ENCODE measurements at places on chromosomes 6 and 20. TPM values are rescaled to one million over a fixed set of nuclear protein-coding genes. Genes with fewer than 3 reads are reported as not detected.

DNA sequence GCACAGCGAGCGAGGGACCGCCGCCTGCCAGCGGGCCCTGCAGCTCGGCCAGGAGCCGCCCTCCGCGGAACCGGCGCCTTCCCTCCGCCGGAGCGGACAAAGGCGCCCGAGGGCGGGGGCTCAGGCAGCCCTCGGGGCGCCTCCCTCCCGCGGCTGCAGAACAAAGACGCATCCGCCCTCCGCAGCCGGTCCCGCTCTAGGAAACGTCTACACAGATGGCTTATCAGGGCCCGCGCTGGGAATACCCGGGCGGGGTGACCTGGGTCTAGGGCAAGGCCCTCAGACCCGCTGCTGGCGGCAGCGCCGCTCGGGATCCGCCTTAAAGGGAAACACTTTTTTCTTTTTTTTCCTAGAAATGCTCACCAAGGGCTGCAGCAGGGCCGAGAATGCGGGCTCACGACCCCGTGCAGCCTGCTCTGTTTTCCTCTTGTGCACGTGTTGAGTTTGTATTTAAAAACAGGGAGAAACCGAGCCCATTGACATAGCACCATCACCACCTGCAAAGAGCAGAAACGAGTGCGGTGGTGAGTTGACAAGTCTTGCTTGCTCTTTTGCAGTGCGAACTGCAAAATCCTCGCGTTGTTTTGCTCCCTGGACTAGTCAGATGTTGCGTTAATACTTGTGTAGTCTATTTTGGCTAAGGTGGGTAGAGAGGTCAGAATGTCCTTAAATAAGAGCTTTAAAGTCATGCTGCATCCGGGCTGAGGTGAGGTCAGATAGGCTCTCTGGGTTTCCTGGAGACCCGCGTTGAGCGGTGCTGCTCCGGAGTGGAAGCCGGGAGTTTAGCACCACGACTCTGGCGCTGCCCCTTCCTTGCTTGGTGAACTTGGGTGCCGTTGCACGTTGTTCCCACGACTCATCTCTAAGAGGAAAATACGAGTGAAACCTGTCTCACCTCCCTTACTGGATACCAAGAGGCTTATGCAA, 1.1 kb upstream of the RPS6KA2 start:
- peak overlapping the region; percentile 95 for H3K27ac ChIP-seq
- peak overlapping the region; percentile 77 for H3K4me3 ChIP-seq
- no peaks in the 10 kb centered on the region for H3K36me3 ChIP-seq
- H3K4me1 ChIP-seq, result peaks cover 41% of the 10 kb centered on the region

GRCh38 chr20:16390991-16391390, 182.3 kb downstream of the KIF16B start:
- H3K4me1 ChIP-seq, result no peaks in the 10 kb centered on the region
- H3K27ac ChIP-seq, result no peak overlapping the region
- no peaks in the 10 kb centered on the region for H3K36me3 ChIP-seq
- DNase-seq, result no peak
- H3K27me3 ChIP-seq, result no peaks in the 10 kb centered on the region

The LAMA4 gene
- 524 TPM for total RNA-seq

- peak overlapping the region; percentile 69 for H3K27ac ChIP-seq
- DNase-seq, result no peak
- no peaks in the 10 kb centered on the region for H3K27me3 ChIP-seq
- H3K4me3 ChIP-seq, result no peak overlapping the region
Observed at GRCh38 chr20:36549942-36550789, 8.8 kb downstream of the MYL9 start.

DNA sequence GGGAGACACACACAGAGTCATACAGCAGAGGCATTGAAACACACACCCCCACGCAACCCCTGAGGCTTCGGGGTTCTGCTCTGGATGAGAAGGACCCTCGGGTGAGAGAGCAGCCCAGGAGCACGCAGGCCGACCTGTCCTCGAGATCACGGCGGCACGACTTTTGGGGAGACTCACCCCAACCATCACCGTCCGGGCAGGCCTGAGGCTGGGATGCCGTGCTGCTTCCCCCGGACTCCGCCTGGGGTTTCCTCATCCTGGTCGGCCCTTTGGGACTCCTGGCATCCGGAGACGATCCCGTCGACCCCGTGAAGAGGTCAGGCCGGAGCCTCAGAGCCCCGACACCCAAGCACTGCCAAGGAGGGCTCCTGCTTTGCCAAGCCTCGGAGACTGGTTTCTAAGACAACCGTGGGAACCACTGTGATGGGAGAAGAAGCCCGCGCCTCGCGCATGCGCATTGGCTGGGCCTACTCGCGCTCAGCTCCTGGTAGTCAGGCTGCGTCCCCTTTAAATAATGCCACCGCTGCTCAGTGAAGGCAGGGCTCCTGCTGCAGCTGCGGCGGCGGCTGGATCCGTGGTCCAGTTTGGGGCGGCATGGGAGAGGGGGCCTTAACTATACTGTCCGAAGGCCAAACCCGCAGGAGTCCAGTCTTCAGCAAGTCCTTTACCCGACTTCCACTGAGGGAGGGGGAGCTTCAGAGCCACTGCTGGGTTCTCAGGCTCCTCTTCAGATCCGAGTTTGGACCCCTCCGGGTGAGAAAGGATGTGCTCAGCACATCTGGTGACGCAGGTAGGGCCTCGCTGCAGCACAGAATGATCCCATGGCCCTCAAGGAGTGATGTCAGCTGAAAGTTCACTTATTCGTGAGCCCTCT, 171.4 kb upstream of the ZNF337 start:
- H3K27me3 ChIP-seq, result no peaks in the 10 kb centered on the region
- peaks cover 32% of the 10 kb centered on the region for H3K4me1 ChIP-seq
- DNase-seq, result peak; percentile 50
- peak overlapping the region; percentile 31 for H3K4me3 ChIP-seq
- H3K36me3 ChIP-seq, result no peaks in the 10 kb centered on the region

The POU3F2 gene
- total RNA-seq, result 3.8 TPM

The CYP39A1 gene
- 3.3 TPM for total RNA-seq

The CCN6 gene
- not detected for total RNA-seq

DNA sequence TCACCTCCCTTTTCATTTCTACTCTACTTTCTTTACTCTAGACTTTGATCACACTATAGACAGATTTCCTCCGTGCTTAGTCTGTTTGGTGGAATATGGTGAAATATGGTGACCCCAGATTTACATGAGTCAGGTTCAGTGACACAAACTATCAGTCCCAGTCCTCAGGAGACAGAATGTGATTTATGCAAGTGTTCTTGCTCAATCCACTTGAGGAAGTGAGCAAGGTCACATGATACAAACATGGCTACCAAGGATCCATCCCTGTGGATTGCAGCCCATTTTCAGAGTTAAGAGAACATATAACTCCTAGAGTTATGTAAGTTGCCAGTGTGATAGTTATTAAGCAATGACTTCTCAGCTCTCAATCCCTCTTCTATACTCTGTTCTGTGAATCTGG, 23.7 kb upstream of the TSHZ2 start:
- no peak for DNase-seq
- H3K36me3 ChIP-seq, result no peaks in the 10 kb centered on the region
- H3K27me3 ChIP-seq, result no peaks in the 10 kb centered on the region
- no peak overlapping the region for H3K4me3 ChIP-seq
- H3K4me1 ChIP-seq, result no peaks in the 10 kb centered on the region
- H3K27ac ChIP-seq, result no peak overlapping the region

The C6orf136 gene
- total RNA-seq, result 20.4 TPM

- no peaks in the 10 kb centered on the region for H3K36me3 ChIP-seq
- H3K27me3 ChIP-seq, result no peaks in the 10 kb centered on the region
- no peak overlapping the region for H3K4me3 ChIP-seq
Observed at GRCh38 chr6:139686308-139686707, 311.9 kb upstream of the CITED2 start.

GRCh38 chr6:161195386-161195785, 78.5 kb downstream of the AGPAT4 start:
- H3K4me3 ChIP-seq, result no peak overlapping the region
- no peak overlapping the region for H3K27ac ChIP-seq
- H3K4me1 ChIP-seq, result peaks cover 5% of the 10 kb centered on the region
- no peaks in the 10 kb centered on the region for H3K36me3 ChIP-seq
- no peaks in the 10 kb centered on the region for H3K27me3 ChIP-seq

The DEFB132 gene
- not detected for total RNA-seq

DNA sequence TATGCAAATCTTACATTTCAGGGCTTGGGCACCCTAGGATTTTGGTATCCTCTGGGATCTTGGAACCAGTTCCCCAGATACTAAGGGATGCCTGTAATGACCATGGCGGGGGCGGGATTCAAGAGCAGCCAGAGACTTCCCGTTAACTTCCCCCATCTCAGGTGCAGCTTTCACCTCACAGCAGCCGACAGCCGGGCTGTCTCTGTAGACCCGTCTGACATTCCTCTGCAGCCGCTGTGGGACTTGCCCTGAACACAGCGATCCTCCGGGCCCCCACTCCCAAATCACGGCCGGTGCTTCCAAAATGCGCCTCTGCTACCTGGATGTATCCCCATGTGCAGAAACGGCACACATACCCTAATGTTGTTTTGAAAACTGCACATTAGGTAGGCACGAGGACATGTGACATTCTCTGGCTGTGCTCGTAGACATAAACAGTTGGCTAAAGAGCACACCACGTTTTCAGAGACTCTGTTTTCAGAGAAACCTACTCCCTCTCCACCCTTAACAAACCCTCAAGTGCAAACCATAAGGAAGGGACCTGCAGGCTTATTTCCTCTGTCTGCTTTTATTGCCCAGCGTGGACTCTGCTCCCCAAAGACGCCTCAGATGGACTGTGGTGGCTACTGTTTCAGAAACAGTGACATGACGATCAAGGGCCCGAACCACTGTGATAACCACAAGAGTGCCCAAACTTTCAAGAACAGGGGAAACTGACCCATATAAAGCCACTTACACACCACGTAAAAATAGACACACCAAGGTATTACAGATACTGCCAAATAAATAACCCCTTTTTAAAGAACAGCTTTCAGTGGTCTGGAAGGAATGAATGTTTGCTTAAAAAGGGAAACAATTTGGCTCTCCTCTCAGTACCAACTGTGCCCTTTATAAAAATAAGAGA, 72.9 kb upstream of the FOXC1 start:
- H3K27me3 ChIP-seq, result no peaks in the 10 kb centered on the region
- DNase-seq, result no peak
- H3K27ac ChIP-seq, result no peak overlapping the region
- H3K4me3 ChIP-seq, result no peak overlapping the region
- peaks cover 3% of the 10 kb centered on the region for H3K4me1 ChIP-seq
- no peaks in the 10 kb centered on the region for H3K36me3 ChIP-seq

- H3K27ac ChIP-seq, result no peak overlapping the region
- no peaks in the 10 kb centered on the region for H3K4me1 ChIP-seq
- no peak for DNase-seq
- H3K4me3 ChIP-seq, result no peak overlapping the region
Observed at GRCh38 chr6:166499350-166500163, 86.9 kb downstream of the RAMACL start.

GRCh38 chr6:168041928-168042327, 37.1 kb downstream of the FRMD1 start:
- H3K27ac ChIP-seq, result no peak overlapping the region
- H3K36me3 ChIP-seq, result no peaks in the 10 kb centered on the region
- H3K27me3 ChIP-seq, result no peaks in the 10 kb centered on the region
- no peak for DNase-seq
- no peaks in the 10 kb centered on the region for H3K4me1 ChIP-seq

- DNase-seq, result no peak
- no peaks in the 10 kb centered on the region for H3K27me3 ChIP-seq
- no peaks in the 10 kb centered on the region for H3K4me1 ChIP-seq
- H3K36me3 ChIP-seq, result no peaks in the 10 kb centered on the region
- no peak overlapping the region for H3K27ac ChIP-seq
Observed at GRCh38 chr6:153437193-153437592, 306.1 kb upstream of the RGS17 start.

The LRRC1 gene
- total RNA-seq, result 50.0 TPM

The MOG gene
- not detected for total RNA-seq

DNA sequence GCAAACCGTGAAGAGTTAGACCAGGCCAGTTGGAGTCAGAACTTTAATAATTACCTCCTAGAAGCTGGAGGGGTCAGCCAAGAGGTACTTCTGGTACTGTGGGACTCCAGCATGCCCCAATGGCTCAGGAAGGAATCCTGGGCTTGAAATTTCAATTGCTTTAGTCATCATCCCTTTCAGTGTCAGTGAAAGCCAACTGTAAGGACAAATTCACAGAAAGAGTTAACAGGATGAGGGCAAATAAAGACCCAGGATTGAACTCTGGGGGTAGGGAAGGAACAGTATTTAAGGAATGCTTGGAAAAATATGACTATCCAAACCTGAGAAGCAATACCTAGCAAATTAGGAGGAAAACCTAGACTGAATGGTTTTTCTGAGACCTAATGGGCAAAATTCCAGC, 735.1 kb upstream of the MARCKS start:
- DNase-seq, result no peak
- no peaks in the 10 kb centered on the region for H3K36me3 ChIP-seq
- H3K4me3 ChIP-seq, result no peak overlapping the region
- no peak overlapping the region for H3K27ac ChIP-seq

DNA sequence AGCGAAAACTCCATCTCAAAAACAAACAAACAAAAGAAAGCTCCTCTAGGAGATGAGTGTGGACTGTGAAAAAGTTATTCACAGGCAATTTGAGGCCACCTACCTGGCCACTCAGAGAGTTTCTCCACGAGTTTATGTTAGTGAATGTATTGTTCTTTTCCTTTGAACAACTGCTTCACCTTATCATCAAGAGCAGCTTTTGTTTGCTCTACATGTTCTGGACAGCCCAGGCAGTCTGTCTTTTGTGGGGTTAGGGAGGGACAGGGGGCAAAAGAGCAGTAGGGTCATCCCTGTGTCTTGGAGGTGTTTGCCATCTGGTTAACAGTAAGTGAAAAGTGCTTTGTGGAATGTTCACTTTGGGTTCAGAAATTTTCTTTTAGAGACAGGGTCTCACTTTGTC, 8.0 kb downstream of the CASS4 start:
- H3K36me3 ChIP-seq, result no peaks in the 10 kb centered on the region
- H3K4me1 ChIP-seq, result peaks cover 9% of the 10 kb centered on the region
- DNase-seq, result no peak

DNA sequence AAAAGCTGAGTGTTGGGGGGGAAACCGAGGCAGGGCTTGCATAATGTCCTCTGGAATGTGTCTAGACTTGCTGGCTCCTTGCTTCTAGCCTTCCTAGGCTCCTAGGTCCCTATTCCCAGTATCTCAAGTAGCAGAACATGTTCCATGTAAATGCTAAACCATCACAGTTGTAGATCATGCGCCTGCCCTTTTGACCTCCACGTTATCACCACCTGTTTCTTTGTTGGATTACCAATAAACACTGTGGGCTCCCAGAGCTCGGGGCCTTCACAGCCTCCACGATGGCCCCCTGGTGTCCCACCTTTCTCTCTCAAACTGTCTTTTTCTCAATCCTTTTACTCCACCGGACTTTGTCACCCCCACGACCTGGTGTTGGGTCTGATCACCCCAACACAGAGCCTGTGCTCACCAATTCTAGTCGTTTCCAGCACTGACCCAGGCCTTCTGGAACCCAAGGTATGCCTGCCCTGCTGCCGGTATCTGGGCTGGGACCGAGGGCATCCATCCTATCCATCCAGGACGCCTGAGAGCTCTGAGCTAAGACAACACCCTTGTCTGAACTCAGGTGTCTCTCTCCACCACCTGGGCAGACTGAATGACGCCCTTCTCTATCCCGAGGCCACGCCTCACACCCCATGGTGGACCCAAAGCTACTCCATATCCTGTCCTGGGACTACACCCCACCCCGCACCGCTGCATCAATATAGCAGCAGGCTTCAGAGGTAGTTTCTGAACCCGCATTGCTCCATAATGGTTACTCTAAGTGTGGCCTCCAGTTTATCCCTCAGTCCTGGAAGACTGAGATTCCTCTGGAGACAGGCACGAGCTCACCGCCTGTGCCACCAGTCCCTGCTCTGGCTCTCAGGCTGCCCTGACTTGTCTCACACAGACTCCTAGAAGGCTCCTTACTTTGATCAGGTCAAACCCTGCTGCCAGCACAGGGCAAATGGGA, 9.3 kb upstream of the PRR18 start:
- H3K27me3 ChIP-seq, result no peaks in the 10 kb centered on the region
- no peaks in the 10 kb centered on the region for H3K36me3 ChIP-seq
- H3K4me3 ChIP-seq, result no peak overlapping the region
- DNase-seq, result no peak
- no peak overlapping the region for H3K27ac ChIP-seq
